ENCODE measurements at places on chromosomes 5 and 9.

GRCh38 chr5:10704949-10705621 is 55.9 kb downstream of the DAP start:
- no peak for DNase-seq

DNA sequence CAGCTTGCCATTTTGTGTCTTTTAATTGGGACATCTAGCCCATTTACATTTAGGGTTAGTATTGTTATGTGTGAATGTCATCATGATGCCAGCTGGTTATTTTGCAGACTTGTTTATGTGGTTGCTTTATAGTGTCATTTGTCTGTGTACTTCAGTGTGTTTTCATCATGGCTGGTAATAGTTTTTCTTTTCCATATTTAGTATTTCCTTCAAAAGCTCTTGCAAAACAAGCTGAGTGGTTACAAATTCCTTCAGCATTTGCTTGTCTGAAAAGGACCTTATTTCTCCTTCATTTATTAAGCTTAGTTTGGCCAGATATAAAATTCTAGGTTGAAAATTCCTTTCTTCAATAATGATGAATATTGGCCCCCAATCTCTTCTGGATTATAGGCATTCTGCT is 28.5 kb upstream of the TNFSF15 start:
- DNase-seq = no peak

GRCh38 chr9:33135470-33135958 is 31.6 kb downstream of the B4GALT1 start:
- no peak for DNase-seq

DNA sequence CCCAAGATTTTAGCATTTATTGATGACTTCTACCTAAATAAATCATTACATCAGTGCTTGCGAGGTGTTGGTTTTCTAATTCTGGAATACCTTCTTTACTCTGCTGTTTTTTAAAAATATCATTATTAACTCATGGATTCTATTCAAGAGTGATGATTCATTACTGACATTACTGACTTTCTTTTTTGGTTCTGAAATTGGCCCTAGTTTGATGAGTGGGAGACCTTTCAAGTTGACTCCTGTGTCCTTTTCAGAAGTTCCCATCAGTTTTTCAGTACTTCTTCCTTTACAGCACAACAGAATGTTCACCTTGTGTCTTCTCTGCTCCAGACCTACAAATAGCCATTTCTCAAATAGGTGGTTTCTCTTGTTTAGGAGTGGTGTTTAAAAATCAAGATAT is 114.1 kb downstream of the PCSK5 start:
- DNase-seq = no peak

GRCh38 chr5:78606241-78606640 is 42.3 kb downstream of the LHFPL2 start:
- DNase-seq = no peak

DNA sequence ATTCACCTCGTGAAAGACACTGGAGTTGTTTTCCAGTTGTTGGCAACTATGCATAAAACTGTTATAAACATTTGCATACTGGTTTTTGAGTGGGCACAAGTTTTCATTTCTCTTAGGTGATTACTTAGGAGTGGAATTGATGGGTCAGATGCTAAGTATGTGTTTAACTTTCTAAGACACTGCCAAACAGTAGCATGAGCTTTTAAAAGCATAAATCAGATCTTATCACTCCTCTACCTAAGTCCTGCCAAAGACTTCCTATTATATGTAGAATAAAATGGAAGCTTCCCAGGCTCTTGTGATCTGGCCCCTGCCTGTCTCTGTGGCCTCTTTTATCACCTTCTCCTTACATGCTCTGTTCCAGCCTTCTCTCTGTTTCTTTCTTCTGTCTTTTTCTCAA is 72.6 kb downstream of the SH3RF2 start:
- DNase-seq = no peak

- DNase-seq = no peak
Measured at GRCh38 chr5:177368869-177369644, 11.3 kb downstream of the RGS14 start.

GRCh38 chr9:129351058-129351641 is 173.1 kb upstream of the IER5L start:
- no peak for DNase-seq

- no peak for DNase-seq
Measured at GRCh38 chr9:112078432-112078831, 96.7 kb downstream of the SUSD1 start.

DNA sequence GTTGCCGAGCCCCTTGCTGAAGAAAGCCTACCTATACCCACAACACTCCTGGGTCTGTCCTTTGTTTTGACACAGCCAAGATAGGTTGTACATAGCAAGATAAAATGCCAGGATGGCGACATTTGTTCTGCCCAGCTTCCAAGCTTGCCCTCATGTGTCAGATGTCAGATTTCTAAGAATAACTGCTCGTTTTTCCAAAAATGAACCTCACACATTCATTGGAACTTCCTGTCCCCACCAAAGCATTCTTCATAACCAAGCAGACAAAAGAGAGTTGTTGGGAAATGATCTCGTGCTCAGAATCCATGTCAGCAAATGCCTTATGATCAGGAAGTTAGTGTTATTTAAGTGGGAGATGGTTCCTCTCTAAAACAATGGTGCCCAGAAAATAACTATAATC is 210.1 kb downstream of the ZNF608 start:
- no peak for DNase-seq

GRCh38 chr9:21831841-21832509 is 29.5 kb downstream of the MTAP start:
- DNase-seq = no peak

- DNase-seq = no peak
Measured at GRCh38 chr5:73388740-73389139, 59.8 kb downstream of the FOXD1 start.

- DNase-seq = no peak
Measured at GRCh38 chr5:6472792-6473191, 24.1 kb downstream of the UBE2QL1 start.

- no peak for DNase-seq
Measured at GRCh38 chr5:126686451-126687126, 85.8 kb downstream of the PHAX start.

DNA sequence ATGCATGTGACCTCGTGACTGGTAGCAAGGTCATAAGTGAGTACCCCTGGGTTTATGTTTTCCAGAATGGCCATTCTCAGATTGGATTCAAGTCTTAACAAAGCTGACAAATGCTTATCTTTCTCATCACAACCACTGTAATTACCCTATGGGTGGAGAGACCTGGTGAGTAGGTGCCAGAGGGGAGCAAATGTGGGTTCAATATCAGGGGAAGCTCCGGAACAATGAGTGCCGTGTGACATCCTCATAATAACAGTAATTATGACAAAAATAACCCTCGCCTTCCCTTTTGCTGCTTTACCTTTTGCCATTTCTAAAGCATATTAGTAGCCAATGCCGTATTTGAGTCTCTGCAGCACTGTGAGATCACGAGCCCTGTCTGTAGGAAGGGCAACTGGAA is 95.9 kb downstream of the NSG2 start:
- DNase-seq = no peak

GRCh38 chr5:168950241-168950951 is 350.5 kb downstream of the SLIT3 start:
- no peak for DNase-seq

DNA sequence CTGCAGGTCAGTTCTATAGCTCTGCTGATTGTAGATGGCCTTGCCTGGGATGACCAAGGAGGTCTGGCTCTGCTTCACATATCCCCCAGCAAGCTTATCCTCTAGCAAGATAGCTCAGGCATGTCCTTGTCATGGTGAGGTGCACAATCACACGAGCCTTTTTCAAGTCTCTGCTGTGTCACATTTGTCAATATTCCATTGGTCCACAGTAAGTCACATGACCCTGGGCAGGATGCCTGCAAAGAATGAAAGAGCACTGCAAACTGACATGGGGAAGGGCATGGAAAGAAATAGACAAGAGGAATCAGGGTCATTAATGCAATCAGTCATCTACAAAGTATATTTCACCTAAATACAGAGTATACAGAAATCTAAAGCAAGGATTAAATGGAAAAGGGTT is 142.0 kb downstream of the RORB start:
- DNase-seq = no peak

DNA sequence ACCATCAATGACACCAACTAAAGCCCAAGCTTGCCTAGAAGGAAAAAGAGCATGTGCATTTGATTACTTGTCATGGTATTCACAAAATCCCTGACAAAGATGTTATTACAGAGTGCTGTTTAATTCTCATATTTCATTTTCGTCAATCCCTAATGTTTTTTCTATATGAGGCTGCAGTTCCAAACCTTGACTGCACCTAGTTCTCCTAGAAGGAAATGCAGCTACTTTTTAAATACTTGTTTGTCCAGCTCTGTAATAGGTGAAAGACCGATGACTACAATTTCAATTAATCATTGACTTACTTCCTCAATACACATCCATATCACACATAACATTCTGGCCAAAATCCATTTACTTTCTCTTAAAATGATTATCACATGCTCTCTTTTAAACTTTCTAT is 28.1 kb downstream of the CEMIP2 start:
- DNase-seq = no peak

GRCh38 chr5:145848854-145849253 is 13.7 kb upstream of the PRELID2 start:
- no peak for DNase-seq

GRCh38 chr5:39072925-39073766 is 1.1 kb downstream of the RICTOR start:
- DNase-seq = no peak

DNA sequence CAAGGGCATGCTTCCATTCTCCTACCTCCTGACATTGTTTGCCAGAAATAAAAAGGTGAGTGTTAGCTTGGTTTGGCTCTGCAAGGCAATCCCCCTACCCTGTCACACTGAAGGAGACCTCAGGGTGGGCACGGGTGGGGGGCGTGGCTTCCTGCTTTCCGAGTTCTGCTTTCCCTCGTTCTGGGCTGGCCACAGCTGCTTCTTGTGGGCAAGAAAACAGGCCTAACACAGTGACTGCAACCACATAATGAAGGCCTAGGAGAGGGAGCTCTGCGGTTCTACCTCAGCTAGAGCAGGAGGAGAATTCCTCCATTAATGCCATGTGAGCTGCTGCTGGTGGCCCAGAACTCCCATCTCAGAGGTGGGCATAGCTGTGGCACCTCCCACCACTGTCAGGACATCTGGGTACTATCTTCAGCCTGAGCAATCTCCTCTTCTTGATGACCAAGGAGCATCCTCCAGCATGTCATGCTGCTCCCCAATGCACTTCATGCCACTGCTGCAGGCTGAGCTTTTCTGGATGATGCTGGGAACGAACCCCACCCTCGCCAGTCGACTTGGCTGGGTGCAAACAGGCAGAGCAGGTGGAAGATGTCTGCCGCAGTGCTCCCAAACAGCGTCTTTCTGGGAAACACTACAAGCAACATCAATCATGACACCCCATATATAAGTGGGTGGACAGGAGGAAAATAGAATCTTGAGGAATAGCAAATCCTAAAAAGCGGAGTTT is 139.5 kb upstream of the RAPGEF1 start:
- no peak for DNase-seq

- no peak for DNase-seq
Measured at GRCh38 chr5:1199340-1199648, 2.1 kb upstream of the SLC6A19 start.

DNA sequence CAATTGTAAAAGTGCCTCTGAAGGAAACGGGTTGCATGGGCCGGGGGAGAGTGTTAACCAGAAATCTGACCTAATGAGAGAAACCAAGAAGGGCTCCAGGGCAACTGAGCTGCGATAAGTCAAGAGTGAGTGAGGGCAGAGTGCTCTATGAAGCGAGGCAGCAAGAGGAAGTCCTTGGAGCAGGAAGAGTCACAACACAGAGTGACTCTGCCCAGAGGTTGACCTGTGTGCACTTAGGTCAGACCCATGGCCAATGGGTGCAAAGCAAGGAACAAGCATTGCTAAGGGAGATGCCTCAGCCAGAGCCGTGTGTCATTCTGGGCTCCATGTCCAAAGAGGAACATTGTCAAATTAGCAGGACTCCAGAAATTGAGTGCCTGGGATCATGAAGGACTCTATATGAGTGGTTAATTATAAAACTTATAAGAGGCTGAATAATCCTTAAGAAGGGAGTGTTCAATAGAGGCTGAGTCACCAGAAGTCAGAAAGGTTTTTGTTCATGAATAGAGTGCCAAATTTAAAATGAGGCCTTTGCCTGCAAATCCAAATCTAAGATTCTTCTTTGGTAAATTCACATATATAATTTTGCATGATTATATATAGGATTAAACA is 438.5 kb downstream of the MED10 start:
- no peak for DNase-seq

DNA sequence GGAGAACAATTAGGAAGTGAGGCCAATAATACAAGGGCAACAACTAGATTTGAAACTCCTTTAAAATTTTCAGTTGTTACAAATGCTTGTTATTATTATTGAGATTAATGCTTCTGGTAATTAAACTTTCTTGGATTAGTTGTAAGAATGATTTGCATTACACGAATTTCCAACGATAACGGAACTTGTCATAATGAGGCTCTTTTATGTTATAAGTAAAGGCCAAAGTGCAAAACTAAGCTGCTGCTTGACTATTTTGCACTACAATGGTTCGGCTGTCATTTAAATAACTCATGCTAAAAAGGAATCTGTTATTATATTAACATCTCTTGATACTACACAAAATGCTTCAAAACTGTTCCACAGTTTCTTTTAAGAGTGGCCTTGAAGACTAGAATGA is 1007.1 kb downstream of the PTPRD start:
- DNase-seq = no peak

DNA sequence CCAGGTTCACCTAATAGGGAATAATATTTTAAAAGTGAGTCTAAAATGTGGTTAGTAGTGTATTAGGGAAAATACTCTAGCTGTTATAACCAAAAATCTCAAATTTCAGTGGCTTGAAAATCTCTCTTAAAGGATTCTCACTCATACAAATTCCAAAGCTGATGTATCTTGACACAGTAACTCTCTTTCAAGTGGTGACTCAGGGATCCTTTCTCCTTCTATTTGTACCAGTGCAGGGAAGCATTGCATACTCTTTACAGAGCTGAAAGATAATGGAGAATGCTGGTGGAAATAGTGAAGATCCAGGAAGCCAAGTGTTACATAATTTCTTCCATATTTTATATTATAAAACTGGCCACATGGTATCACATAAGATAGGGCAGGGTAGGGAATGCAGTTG is 560.2 kb upstream of the CDH9 start:
- no peak for DNase-seq

- DNase-seq = no peak
Measured at GRCh38 chr5:43073597-43074546, 33.8 kb upstream of the ANXA2R start.

DNA sequence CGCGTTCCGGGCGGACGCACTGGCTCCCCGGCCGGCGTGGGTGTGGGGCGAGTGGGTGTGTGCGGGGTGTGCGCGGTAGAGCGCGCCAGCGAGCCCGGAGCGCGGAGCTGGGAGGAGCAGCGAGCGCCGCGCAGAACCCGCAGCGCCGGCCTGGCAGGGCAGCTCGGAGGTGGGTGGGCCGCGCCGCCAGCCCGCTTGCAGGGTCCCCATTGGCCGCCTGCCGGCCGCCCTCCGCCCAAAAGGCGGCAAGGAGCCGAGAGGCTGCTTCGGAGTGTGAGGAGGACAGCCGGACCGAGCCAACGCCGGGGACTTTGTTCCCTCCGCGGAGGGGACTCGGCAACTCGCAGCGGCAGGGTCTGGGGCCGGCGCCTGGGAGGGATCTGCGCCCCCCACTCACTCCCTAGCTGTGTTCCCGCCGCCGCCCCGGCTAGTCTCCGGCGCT is at the start of gene DAPK1:
TSS of gene DAPK1 (plus strand) at position 264 of the 442 bp plus-strand sequence. CDS start 1,211 bp downstream, outside the sequence.
- no peak for DNase-seq

- no peak for DNase-seq
Measured at GRCh38 chr5:100861148-100861547, 41.9 kb downstream of the ST8SIA4 start.
